ENCODE measurements at places on chromosomes 1 and 21. TPM values are rescaled to one million over a fixed set of nuclear protein-coding genes. Genes with fewer than 3 reads are reported as not detected.

Gene SPOCD1
- total RNA-seq: 19.8 TPM

Gene KCNJ15
- total RNA-seq: 0.32 TPM

Gene HPCAL4
- not detected for total RNA-seq

Gene AGT
- total RNA-seq: not detected

Gene TGFB2
- total RNA-seq: 6.8 TPM

Gene ADCY10
- under 0.01 TPM for total RNA-seq

Data from epithelial cell of umbilical artery (primary cell).